ENCODE measurements at places on chromosomes 3 and 15. TPM values are rescaled to one million over a fixed set of nuclear protein-coding genes. Genes with fewer than 3 reads are reported as not detected.

Gene GCSAM
- not detected for total RNA-seq

Gene BAHD1
- total RNA-seq, result 30.1 TPM

Gene GOLGA6D
- total RNA-seq, result 0.14 TPM

Gene GRIP2
- 0.77 TPM for total RNA-seq

Gene MKRN2OS
- not detected for total RNA-seq

Gene TPRA1
- 24.8 TPM for total RNA-seq

Gene GUCA1C
- total RNA-seq, result not detected

Gene BMF
- total RNA-seq, result 53.5 TPM

Gene CACNA2D3
- total RNA-seq, result 1.6 TPM

Gene CHP1
- total RNA-seq, result 91.9 TPM

Gene TMEM158
- 0.34 TPM for total RNA-seq

Gene PFN2
- total RNA-seq, result 162 TPM

Gene GOLGA6L4
- total RNA-seq, result 3.3 TPM

Data from endodermal cell (in vitro differentiated cells).